ENCODE measurements at places on chromosomes 4 and X.

- DNase-seq: no peak
These were observed 140.7 kb downstream of the RPS6KA6 start for GRCh38 chrX:84047339-84047738.

DNA sequence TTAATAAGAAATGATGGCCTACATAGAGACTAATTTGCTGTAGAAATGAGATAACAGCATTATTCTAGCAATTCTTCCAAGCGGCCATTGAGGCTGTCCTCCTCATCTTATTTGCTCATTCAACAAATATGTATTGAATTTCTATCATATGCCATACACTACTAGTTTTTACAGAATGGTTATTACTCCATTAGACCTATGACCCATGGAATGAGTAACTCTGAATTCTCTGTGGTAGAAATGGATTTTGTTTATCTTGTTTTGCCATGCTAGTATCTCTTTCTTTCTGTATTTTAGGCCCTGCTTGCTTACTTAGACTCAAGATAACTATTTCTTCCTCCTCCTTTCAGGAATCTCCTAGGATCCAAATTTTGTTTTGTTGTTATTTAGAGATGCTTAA, 103.5 kb downstream of the RPA4 start:
- DNase-seq: no peak

- DNase-seq: no peak
These were observed 54.2 kb downstream of the SH3KBP1 start for GRCh38 chrX:19833034-19833677.

DNA sequence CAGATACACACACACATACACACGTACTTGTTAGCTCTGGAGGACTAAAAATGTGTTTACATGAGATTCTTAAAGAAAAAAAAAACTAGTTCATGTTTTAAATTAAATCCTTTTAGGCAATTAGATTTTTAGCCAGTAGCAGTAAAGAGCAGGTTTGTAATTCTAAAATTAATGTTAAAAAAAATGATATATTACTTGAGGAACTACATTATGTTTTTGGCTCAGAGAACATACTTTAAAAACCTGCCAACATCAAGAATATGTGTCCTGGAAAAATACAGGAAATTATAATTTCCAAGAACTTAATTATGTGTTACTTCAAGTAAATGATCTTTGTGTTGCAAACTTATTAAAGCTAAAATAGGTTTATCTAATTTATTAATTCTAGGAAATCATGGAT, 594.3 kb upstream of the PCDH7 start:
- DNase-seq: no peak

DNA sequence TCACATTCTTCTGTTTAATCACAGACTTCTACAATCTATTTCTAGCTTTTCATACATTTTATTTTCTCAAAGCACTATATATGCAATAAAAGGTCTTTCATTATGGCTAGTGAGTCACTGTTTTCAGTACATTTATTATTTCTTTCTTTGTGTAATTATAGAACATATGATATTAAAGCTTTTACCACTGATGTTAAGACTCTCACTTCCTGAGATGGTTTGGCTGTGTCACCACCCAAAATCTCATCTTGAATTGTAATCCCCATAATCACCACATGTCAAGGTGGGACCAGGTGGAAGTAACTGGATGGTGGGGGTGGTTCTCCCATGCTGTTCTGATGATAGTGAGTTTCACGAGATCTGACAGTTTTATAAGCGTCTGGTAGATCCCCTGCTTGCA, 41.9 kb downstream of the UBA6 start:
- no peak for DNase-seq

GRCh38 chrX:5632061-5632614, 596.5 kb downstream of the NLGN4X start:
- DNase-seq: no peak

DNA sequence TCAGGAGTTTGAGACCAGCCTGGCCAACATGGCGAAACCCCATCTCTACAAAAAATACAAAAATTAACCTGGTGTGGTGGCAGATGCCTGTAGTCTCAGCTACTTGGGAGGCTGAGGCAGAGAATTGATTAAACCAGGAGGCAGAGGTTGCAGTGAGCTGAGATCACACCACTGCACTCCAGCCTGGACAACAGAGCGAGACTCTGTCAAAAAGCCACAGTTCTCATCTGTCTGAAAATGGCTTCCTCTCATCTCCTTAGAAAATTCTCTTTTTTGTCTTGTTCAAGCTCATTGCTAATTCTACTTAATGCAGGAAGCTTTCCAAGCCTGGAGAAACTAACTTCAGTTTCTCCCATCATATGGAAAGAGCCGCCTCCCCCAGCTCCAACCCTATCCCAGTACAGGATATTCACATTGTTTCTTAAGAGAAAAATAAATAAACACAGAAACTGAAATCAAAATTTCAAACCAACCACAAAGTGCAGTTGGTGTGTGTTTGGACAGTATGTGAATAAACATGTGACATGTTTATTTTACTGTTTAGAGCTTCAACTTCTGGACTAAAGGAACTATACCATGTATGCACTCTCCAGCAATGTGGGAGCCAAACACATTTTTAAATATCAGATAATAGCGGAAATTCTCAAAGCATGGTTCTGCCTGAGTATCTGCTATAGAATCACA, 55.0 kb upstream of the GAB1 start:
- DNase-seq: no peak

GRCh38 chr4:140497405-140497746, 717 bp downstream of the MGAT4D start:
- DNase-seq: no peak

DNA sequence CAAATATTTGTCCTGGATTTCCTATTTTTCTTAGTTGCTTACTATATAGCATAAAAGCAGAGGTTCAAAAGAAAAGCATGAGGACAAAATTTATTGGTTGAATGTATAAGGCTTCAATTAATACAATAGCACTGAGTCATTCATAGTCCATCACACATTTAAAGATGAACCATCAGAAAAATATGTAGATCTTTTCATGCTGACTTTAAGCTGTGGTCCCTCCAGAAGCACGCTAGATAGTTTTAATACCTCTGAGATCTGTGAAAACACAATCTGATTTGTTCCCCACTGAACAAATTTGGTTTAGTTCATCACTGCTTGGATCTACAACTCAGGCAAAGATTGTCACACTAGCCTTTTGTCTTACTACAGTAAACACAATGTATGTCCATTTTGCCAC, 377.2 kb upstream of the ANXA10 start:
- no peak for DNase-seq

- DNase-seq: no peak
These were observed 424.3 kb downstream of the SLITRK2 start for GRCh38 chrX:146241902-146242301.

DNA sequence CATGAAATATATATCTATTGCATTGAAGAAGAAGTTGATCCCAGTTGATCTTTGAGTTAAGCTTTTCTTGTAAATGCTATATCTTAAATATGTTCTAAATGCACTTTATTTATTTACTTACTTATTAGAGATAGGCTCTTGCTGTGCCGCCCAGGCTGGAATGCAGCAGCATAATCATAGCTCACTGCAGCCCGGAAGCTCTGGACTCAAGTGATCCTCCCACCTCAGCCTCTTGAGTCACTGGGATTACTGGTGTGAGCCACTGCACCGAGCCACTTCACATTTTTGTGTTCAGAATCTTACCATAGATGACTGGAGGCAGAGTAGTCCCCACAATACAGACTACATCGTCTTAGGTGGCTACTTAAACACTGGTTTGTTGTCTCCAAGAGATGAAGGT, 324.3 kb upstream of the SLIT2 start:
- DNase-seq: no peak

- DNase-seq: no peak
These were observed 570.5 kb upstream of the TENM3 start for GRCh38 chr4:181672751-181673150.

- no peak for DNase-seq
These were observed 6.3 kb upstream of the TRPC5OS start for GRCh38 chrX:111869639-111870034.

- no peak for DNase-seq
These were observed 26.7 kb downstream of the BCLAF3 start for GRCh38 chrX:19964017-19964710.

- DNase-seq: no peak
These were observed 16.8 kb downstream of the REPS2 start for GRCh38 chrX:16963216-16963615.

GRCh38 chr4:36919721-36920120, 324.8 kb upstream of the NWD2 start:
- DNase-seq: no peak

- DNase-seq: no peak
These were observed 15.5 kb downstream of the P2RY8 start for GRCh38 chrX:1521459-1521956.

GRCh38 chr4:113397114-113397701, 347.8 kb downstream of the ANK2 start:
- no peak for DNase-seq

- DNase-seq: no peak
These were observed 9.2 kb downstream of the NKX3-2 start for GRCh38 chr4:13535118-13535517.

- no peak for DNase-seq
These were observed 82.3 kb downstream of the ARHGAP24 start for GRCh38 chr4:85557016-85557901.

DNA sequence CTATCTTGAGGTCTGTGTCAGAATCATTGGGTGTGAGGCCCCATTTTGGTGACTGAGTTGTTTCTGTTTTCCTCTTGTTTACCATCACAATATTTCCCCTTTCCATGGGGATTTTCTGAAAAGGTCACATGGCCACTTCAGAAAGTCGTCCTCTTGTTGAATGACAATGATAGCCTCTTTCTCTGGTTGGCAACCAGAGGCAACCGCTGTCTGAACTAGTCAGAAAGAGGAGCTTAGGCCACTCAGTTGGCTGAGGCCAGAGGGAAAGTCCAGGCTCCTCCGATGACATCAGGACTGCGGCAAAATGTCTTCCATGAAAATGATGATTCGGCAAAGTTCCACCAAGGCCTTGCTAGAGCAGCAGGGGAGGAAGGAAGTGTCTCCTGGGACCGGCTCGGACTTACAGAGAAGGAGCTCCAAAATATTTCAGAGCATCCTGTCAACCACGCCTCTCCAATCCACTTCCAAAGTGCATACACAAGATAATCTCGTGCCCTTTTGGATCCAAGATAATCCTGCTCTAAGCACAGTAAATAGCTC, 19.1 kb upstream of the RBM47 start:
- no peak for DNase-seq

GRCh38 chr4:157882901-157883300, 289.9 kb downstream of the GASK1B start:
- no peak for DNase-seq

GRCh38 chr4:19262467-19262866, 989.2 kb upstream of the SLIT2 start:
- DNase-seq: no peak

- no peak for DNase-seq
These were observed 308.0 kb downstream of the PPP3CA start for GRCh38 chr4:101039367-101039766.

GRCh38 chr4:40682290-40683101, 52.8 kb upstream of the RBM47 start:
- no peak for DNase-seq

DNA sequence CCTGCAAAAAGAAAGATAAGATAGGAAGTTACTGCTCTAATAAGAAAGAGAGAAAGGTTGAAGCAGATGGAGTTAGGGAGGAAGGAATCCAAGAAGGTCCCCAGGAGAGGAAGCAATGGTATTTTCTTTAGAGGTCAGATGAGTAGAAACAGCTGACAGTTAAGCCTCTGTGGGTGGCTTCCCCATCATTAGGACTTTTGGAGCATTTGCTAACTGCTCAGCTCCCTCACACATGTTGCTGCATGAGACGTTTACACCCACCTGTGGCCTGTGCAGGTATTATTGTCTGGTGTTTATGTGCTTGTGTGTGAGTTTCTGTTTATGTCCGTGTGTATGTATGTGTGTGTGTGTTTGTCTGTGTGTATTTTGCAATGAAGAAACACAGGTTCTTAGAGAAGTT, 346.8 kb downstream of the RAB28 start:
- no peak for DNase-seq

GRCh38 chrX:132489578-132490419, 961 bp upstream of the MBNL3 start:
- DNase-seq: no peak

DNA sequence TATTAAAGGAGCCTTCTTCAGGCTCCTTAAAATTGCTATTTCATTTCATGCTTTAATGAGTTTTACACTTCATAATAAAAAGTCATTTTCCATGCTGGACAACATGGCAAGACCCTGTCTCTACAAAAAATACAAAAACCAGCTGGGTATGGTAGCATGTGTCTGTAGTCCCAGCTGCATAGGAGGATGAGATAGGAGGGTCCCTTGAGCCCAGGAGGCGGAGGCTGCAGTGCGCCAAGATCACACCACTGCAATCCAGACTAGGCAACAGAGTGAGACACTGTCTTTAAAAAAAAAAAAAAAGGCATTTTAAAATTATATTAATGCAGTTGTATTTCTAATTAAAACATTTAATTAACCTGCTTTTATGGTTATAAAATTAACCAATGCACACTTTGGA, 49.2 kb downstream of the PDS5A start:
- DNase-seq: no peak

- peak; percentile 2 for DNase-seq
These were observed 687 bp downstream of the CDK16 start for GRCh38 chrX:47218920-47219815.

DNA sequence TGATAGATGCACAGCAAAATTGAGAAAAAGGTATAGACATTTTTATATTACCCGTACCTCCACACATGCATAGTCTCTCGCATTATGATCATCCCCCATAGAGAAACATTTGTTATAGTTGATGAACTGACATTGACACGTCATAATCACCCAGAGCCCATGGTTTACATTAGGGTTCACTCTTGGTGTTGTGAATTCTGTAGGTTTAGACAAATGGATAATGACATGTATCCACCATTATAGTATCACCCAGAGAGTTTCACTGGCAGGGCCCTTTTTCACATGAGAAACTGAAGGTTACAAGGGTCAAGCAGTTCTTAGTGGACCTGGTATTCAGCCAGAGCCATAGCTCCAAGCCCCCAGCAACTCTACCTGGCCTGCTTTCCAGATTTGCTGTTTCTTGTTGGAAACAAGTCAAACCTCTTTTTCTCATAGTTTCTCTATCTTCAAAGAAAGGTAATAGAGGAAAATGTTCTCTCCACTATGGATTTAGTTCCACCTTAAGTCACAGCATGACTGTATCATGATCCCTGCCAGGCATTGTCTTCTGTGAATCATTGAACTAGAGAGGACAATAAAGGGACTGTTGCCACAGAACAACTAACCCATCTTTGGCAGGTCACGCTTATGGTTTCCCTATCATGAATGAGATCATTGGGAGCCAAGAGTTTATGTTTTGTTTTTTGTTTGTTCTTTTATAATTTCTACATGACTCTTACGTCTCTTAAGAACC, 64.0 kb downstream of the HHIP start:
- peak; percentile 13 for DNase-seq

DNA sequence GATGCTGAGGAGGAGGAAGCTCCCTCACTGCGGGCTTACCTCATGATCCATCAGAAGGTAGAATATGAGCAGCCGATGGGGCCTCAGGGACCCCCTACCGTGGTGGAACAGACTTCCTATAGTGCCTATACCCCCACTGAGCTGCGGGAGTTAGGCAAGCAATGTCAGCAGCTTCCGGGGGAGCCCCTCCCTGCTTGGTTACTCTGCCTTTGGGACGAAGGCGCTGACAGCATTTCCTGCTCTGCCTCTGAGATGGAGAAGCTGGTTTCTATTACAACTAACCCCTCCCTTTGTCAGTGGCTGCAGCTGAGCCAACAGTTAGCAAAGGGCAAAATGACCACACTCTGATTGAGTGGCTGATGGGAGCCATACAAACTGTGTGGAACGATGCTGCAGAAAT, 430.7 kb downstream of the IDS start:
- DNase-seq: no peak

All from hypothalamus (tissue), 51 donors.